ENCODE measurements at places on chromosomes 11 and 22.

- peak; percentile 95 for DNase-seq
Measured at GRCh38 chr22:30649430-30650007, 13.9 kb downstream of the SLC35E4 start.

DNA sequence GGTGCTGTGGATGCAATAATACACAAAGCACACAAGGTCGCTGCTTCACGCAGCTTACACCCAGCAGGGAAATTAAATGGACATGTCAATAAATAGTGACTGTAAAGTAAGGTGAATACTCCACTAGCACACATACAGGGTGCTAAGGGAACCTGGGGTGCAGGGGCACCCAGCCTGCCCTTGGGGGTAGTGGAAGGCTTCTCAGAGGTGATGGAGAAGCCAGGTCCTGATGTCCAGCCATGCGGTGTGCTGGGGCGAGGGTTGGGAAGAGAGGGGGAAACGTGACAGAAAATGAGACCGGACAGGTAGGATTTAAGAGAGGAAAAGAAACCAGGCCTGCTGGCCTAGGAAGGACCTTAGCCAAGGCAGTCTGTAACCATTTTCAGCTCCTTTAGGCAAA is 200.5 kb downstream of the GRIK4 start:
- no peak for DNase-seq

- DNase-seq: peak; percentile 91
Measured at GRCh38 chr22:18060646-18061620, 16.9 kb upstream of the PEX26 start.

- DNase-seq: no peak
Measured at GRCh38 chr11:70780246-70780535, 381.9 kb downstream of the CTTN start.

GRCh38 chr22:41682033-41682807 is 6.4 kb downstream of the SNU13 start:
- DNase-seq: peak; percentile 85

DNA sequence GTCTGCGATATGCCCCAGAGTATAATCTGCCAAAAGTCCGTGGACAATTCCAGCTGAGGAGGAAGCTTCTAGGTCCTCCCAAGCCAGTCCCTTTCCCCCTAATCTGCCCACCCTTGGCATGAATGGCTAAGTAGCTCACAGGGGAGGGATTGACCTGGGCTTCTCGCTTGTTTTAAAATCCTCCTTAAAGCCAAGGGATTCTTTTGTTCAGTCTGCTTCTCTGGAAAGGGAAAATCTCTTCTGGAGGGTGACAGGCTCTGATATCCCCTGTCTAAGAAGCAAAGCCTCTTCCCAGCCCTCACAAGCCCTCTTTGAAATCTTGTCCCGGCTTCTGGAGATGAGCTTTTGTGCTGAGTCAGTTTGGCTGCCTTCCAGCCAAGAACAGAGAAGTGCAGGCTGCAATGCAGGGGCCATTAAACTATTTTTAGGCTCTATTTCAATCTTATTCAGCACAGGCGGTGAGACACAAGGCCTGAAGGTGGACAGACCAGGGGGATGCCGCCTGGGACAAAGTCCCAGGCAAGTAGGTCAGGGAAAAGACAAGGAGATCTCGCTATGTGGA is 23.9 kb downstream of the NEFH start:
- peak; percentile 31 for DNase-seq

- DNase-seq: peak; percentile 84
Measured at GRCh38 chr11:119356349-119357031, 10.0 kb upstream of the MFRP start.

All from ELR (cell line).